Inflammatory macrophage treated with lipopolysaccharide for 1 hour (primary cell): ENCODE measurements at places on chromosomes 2 and 18.

- DNase-seq = no peak
Measured at GRCh38 chr18:73331212-73331772, 463.5 kb upstream of the NETO1 start.

GRCh38 chr18:76528477-76529432 is 33.7 kb upstream of the ZNF516 start:
- no peak for DNase-seq

- DNase-seq = no peak
Measured at GRCh38 chr18:22309191-22309590, 108.5 kb downstream of the CTAGE1 start.

GRCh38 chr2:223100061-223100511 is 48.1 kb downstream of the KCNE4 start:
- no peak for DNase-seq

DNA sequence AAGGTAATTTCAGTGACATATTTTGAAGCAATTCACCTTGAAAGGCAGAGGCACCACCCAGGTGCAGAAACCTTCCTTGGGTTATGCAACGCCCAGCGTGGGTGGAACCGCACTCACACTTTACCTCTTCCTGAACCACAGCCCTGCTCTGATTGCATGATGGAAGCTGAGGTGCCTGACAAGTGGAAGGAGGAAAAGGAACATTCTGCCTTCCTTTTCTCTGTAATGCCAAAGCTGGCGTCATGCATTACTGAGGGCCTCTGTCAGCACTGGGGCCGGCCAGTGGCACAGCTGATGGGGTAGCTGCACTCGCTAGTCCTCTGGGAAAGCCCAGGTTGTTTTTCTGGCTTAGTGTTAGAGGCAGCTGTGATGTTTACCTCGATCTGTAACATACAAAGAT is 266.5 kb downstream of the NEDD4L start:
- peak; percentile 9 for DNase-seq

DNA sequence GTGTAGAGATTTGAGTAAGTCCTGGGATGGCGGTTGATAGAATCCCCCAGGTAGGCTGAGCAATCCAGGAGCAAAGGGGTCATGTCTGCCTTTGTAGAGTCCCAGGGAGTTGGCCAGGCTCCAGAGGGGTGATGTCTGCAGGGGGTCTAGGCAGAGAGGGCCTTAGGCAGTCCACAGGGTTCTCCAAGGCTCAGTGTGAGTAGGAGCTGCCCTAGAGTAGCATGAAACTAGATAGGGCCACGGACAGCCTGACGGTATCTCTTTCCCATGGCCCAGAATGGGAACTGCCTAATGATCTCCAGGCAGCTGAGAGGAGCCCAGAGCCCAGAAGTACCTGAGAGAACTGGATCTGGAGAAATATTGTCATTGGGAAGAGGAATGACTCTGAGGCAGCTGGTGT is 9.0 kb upstream of the FAM136A start:
- no peak for DNase-seq

DNA sequence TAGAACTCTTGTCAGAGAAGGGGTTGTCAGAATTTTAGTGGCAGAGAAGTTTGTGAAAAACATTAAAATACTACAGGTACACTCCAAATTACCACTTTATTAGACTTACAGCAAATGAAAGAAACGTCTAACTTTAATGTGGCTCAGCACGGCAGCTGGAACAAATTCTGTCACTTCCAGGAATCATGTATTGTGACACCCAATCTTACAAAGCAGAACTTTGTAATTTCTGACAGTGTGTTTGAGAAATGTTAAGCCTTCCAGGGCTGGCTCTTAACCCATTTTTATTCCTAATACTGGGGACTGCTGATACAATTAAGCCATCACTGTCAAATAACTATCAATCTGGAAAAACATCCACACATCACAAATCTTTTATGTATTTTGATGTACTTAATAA is 216.4 kb downstream of the ZNF385B start:
- DNase-seq = no peak

DNA sequence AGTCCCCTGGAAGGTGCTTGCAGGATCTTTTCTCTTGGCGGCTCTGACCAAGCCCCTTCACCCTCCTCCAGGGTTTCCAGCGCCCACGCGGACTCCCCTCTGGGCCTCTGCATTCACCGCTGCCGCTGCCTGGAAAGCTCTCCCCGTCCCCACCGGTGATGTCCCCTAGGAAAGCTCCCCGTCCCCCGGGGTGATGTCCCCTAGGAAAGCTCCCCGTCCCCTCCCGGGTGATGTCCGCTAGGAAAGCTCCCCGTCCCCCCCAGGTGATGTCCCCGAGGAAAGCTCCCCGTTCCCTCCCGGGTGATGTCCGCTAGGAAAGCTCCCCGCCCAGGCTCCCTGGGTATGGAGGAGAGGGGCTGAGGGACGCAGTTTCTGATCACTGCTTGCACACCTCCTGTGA is 27.9 kb downstream of the ZAP70 start:
- DNase-seq = no peak

- peak; percentile 51 for DNase-seq
Measured at GRCh38 chr2:200461846-200462710, 47.8 kb downstream of the KCTD18 start.

- DNase-seq = no peak
Measured at GRCh38 chr18:49161627-49162026, 210.9 kb upstream of the SMAD7 start.

GRCh38 chr2:218781691-218782527 is at the start of gene CYP27A1:
CYP27A1 (plus strand) TSS chr2:218782147; CDS start chr2:218782183, 36 bp downstream.
- DNase-seq = peak; percentile 45

GRCh38 chr2:235084424-235084823 is 132.6 kb downstream of the SH3BP4 start:
- DNase-seq = no peak

- DNase-seq = no peak
Measured at GRCh38 chr2:112204411-112204810, 50.4 kb downstream of the ZC3H8 start.

DNA sequence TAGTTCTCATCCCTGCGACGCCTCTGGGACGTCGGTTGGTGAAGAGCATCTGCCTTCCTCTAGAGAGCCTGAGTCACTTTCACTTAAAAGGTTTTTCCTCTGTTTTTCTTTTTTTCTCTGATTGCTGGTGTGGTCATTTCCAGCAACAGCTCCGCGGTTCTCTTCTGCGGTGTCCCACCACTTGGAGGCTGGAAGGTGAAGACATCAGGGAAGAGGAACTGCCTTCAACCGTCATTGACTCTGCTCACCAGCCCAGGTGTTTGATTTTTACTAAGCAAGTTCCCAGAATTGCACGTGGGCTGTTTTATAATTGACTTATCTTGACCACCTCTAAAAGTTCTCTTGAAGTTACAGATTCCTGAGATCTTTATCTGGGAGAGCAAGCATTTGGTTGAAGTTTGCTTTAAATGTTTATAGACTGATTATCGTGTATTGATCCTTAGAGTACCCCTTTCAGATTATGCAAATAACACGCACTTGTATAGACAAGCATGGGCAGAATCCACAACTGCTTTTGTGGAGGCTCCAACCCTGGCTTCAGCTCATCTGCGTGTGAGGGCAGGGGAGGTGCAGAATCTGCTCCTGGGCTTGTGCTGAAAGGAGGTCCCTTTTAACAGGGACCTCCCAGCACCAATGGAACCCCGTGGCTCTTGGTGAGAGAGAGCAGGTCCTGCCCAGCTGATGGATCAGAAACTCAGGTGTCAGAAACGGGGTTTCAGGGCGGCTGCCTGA is 3.5 kb downstream of the CTDP1 start:
- no peak for DNase-seq

- peak; percentile 62 for DNase-seq
Measured at GRCh38 chr2:11017921-11018320, 106.2 kb downstream of the KCNF1 start.

- no peak for DNase-seq
Measured at GRCh38 chr2:68727683-68728375, 6.8 kb upstream of the ARHGAP25 start.

GRCh38 chr18:36813824-36814223 is 15.0 kb downstream of the TPGS2 start:
- no peak for DNase-seq

- no peak for DNase-seq
Measured at GRCh38 chr2:196289000-196289399, 117.6 kb upstream of the STK17B start.

- DNase-seq = no peak
Measured at GRCh38 chr18:51811883-51812282, 528.1 kb upstream of the DCC start.

GRCh38 chr2:181185421-181185820 is 205.0 kb downstream of the UBE2E3 start:
- DNase-seq = peak; percentile 42

- no peak for DNase-seq
Measured at GRCh38 chr2:174012347-174013314, 47.5 kb upstream of the SP3 start.

DNA sequence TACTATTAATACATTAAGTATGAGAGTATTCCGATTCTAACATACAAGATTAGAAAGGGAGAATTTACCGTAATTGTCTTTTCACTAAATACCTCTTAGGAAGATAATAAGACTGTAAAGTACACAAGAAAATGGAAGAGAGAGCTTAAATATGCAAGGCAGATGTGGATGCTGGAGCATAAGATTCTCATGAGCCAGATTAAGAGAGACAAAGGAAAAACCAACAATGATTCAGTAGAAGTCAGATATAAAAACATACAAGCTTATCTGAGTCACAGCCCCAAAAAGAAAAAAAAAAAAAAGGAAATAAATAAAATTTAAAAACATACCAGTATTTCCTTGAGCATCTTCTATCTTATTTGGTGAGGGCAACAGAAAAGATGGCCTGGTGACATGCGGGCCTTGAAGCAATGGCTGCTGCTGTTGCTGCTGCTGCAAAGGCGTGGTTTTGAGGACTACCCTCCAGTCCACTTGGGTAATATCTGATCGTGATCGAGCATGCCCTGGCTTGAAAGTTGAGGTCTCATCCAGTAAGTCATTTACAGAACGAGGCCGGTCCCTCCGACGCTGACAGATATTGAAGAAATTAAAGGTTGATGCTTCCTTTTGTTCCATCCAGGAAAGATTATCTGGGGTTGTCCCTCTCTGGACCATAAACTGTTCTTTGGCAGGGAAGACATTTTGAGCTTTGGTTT is 24.5 kb downstream of the PLEKHM3 start:
- DNase-seq = no peak

- DNase-seq = no peak
Measured at GRCh38 chr18:22348521-22349316, 69.0 kb downstream of the CTAGE1 start.

- DNase-seq = no peak
Measured at GRCh38 chr2:108189316-108189715, 50.5 kb upstream of the SULT1C3 start.

GRCh38 chr2:231640641-231641111 is 48.0 kb downstream of the TEX44 start:
- peak; percentile 34 for DNase-seq

- DNase-seq = no peak
Measured at GRCh38 chr2:157839162-157839801, 36.8 kb downstream of the ACVR1 start.

DNA sequence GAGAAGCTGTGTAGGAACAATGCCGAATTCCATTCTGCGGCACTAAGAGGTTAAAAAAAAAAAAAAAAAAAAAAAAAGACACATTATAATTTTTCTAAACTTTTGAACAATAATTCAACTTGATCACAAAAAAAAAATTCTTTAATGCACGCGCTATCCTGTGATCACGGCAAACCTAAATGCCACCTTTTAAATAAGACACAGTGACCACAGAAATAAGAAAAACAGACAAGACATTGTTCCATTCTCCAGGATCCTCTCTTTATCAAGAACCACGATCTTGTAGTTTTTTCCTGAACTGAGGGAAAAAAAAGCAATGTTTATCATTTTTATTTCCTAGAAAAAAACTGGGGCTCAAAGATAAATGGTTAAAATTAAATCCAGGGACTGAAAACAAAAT is 9.4 kb downstream of the SUCLG1 start:
- no peak for DNase-seq

DNA sequence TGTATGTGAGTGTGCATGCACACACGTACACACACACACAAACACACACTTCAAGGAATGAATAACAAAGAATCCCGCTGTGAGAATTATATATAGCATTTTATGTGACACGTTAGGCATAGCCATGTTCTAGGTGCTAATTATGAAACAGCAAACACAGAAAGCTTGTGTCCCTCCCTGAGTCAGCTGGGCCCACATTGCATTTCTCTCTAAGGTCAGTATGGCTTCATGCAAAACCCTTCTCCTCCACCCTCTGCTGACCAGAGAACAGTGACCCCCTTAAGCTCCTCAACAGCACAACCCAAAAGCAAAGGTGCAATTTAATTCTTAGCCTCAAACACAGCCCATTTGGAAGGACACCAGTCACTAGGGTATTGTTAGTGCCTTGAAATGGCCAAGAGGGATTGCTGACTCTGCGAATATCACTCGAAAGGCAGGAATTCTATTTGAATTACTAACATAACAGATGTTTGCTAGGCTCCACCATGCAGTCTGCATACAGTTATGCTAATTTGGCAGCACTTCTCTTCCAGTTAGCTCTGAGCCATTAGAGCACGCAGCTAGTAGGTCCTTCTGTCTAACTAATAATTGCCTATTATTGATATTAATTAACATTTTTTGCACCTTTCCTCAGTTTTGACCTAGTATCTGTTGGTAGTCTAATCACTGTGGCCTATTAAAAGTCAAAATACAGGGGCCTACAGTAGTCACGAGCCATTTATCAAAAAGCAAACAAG is 149.0 kb downstream of the LNPK start:
- no peak for DNase-seq

DNA sequence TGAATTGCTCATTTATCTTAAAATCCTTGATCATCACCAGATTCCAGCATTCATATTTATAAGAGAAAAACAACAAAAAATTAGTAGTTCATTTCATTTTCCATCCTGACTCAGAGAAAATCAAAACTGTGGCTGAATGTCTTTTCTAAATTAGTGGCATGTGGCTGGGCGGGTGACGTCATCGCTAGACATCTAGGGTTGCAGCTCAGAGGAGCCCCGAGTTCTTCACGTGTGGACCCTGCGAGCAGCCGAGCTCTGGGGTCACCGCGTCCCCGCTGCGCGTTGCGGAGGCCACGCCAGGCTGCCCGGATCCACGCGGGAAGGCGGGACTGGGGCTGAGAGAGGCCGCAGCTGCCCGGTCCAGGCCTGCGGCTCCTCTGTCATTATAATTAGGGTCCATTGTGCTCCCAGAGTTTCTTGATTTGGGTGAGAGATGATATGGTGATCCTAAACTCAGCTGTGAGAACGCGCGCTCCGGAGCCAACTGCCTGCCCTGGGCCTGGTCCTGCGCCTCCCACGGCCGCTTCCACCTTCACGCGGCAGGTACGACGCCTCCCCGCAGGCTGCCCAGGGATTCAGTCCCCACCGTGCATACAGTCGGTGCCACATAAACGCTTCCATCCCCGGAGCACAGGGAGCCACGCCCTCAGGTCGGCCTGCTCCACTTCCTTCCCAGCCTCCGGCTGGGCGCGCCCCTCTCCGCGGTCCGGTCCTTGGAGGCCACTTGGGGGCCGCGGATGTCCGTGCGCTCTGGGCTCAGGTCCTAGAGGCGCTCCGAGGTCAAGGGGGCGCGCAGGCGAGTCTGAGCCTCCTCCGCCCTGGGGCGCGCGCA is 56.5 kb downstream of the TMEM18 start:
- DNase-seq = no peak
